M059J (cell line): ENCODE measurements at places on chromosomes 16 and 17. TPM values are rescaled to one million over a fixed set of nuclear protein-coding genes. Genes with fewer than 3 reads are reported as not detected.
A peak's percentile ranks its signal among the peaks of the same experiment; 100 is the strongest.

Gene DRC3
- total RNA-seq = 0.12 and 0.69 TPM in 2 replicates

GRCh38 chr17:65547253-65547670 is 14.2 kb downstream of the AXIN2 start:
- DNase-seq = no peak

DNA sequence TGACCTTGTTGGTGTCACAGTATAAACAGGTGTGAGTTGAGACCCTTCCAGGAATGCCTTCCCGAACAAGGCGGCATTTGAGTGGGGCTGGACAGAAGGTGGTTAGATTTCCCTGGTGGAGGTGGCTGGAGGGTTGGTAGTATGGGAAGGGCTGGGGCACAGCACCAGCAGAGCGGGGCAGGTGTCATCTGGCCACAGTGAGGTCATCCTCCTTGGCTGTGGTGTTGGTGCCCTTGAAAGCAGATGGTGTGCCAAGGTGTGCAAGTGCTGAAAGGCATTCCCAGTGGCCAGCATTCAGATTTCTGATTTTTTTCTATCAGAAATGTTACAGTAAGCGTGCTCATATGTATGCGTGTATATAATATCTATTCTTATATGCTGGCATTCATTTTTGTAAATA is 126.6 kb downstream of the LAT start:
- DNase-seq = no peak

DNA sequence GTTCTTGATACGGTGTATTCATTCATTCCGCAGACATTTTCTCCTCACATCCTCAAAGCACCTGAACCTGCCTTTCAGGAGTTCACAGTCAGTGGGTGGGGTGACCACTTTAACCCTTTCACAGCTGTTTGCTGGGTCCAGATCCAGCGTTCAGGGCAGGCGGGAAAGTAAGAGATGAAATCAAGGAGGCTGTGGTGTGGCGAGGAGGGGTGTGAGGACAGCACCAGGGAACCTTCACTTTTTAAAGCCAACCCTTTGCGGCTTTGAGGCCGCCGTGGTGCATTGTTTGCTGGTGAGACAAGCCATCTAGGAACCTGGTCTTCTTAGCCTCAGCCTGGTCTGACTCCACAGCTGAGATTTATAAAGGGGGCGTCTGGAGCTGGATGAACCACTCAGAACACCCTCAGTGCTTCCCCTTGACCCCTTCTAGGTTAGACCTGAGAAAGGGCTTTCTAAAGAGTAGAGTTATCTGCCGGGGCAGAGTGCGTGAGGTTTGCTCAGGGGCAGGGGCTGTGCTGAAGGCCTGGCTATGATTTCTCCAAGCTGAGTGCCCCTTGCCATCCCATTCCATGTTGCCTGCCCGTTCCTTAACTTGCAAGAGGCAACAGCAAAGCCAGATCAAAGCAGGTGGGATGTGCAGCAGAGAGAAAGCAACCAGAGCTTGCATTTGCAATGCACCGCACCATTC is 933 bp downstream of the CCR7 start:
- peak; percentile 9 for DNase-seq

GRCh38 chr17:50837286-50837979 is 2.0 kb downstream of the WFIKKN2 start:
- DNase-seq = no peak

- DNase-seq = no peak
Observed at GRCh38 chr17:1969712-1970111, 55.4 kb downstream of the RTN4RL1 start.

DNA sequence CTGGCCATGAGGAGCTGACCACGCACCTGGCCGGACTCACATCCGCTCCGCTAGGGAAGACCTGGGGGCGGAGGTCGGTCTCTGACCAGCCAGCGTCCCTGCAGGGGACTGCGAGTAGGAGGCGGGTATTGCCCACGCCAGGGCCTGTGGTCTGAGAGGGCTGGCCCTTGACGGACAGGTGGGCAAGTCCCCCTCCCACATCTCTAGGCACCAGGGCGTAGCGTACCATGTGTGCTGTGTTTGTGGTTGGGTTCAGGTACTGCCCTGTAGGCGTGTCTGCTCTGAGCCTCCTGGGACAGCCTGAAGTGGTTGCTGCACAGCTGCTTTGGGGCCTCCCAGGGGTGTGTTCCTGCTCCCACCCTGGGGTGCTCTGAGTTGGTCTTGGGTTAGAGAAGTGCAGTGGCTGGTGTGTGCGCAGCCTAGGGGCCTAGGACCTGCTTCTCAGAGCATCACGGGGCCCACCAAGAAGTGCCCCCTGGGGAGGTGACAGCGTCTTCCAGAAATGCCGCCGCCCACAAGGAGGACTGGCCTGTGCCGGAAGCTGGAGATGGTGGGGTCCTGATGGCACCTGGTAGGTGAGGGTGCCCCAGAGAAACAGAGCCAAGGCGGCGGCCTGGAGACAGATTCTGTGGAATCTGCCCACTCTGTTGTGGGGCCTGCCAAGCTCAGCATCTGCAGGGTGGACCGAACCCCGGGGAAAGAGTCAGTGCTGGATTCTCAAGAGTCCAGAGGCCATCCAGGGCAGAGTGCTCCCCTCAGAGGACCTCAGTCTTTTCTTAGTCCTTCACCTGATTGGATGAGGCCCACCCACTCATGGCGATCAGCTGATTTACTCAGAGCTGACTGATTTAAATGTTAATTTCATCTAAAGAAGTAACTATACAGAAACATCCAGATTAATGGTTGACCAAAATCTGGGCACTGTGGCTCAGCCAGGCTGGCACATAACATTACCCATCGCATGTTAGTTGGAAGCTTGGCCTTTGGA is 48.3 kb downstream of the WDR45B start:
- no peak for DNase-seq

- no peak for DNase-seq
Observed at GRCh38 chr16:74226338-74226954, 70.2 kb upstream of the PSMD7 start.
